Activated T-cell treated with anti-CD3 and anti-CD28 coated beads, Interleukin-2, amount 50 U/mL, for 1 hour (primary cell): ENCODE measurements at places on chromosomes 3 and 15.

DNA sequence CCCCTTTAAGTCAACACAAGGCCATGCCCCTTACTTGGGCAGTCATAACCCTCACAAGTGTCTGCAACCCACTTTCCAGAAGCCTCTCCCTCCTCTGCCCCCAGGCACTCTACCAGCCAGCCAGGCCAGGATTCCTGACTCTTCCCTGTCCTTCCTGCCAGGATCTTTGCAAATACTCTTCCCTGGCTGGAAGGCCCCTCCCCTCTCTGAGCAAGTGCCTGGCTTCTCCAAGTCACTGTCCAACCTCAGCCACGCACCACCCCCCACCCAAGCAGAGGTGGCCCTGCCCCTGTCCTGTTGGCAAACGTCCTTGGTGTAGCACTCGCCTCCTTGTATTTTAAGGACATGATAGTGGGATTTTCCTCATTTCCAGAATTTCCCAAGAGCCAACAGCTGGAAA, 54.7 kb upstream of the USP3 start:
- no peak for DNase-seq

GRCh38 chr3:17602126-17602525, 140.3 kb downstream of the TBC1D5 start:
- DNase-seq = no peak

GRCh38 chr15:45168751-45169551, 18.8 kb downstream of the SHF start:
- no peak for DNase-seq

- DNase-seq = no peak
These were observed 20.3 kb downstream of the RAB5A start for GRCh38 chr3:19967208-19967607.

DNA sequence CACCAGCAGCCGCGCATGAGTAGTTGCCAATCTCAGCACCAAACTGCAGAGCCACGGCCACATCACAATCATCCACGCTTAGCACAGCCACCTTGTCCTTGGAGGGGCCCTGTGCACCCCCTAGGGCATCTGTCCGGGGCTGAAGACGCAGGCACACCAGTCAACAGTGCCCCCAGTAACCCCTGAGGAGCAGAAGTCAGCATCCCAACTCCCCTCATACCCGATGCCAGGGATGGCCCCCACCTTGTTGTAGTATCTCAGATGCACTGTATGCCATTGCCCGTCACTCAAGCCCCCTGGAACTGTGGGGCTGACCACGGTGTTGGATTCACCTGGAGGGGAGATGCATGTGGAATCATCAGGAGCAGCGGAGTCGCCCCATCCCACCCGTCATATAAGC, 7.6 kb downstream of the CELSR3 start:
- no peak for DNase-seq
